ENCODE measurements at places on chromosomes 2 and 18.
A peak's percentile ranks its signal among the peaks of the same experiment; 100 is the strongest.

- DNase-seq: no peak
Measured at GRCh38 chr2:14194233-14194632, 438.3 kb upstream of the LRATD1 start.

DNA sequence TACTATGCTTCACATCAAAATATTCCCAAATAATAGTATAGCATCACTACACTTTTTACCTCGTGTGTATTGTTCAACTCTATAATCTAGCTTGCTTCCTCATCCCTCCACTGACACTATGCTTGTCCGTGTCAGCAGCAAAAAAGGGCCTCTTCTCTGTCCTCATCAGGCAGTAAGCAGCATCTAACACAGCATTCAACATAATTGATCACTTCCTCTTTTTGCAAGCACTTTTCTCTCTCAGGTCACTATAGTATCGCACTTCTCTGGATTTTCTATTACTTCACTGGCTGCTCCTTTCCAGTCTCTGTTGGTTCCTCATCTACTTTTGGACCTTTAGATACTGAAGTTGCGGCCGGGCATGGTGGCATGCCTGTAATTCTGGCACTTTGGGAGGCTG lies 64.9 kb upstream of the ZSWIM2 start:
- no peak for DNase-seq

DNA sequence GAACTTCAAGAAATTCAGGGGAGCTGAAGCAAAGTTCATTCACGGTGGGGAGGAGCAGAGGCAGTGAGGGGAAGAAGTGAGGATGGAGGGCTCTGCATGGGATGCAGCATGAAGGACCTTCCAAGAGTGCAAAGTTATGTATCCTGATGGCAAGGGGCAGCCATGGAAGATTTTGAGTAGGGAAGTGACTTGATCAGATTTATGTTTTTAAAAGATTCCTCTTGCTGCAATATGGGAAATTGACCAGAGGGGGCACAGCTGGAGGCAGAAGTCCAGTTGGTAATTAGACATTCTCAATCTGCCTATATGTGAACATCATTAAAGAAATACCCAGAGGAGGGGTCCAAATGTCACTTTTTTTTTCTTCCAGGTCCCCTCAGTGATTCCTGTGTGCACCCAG lies 21.5 kb upstream of the ANXA4 start:
- no peak for DNase-seq

DNA sequence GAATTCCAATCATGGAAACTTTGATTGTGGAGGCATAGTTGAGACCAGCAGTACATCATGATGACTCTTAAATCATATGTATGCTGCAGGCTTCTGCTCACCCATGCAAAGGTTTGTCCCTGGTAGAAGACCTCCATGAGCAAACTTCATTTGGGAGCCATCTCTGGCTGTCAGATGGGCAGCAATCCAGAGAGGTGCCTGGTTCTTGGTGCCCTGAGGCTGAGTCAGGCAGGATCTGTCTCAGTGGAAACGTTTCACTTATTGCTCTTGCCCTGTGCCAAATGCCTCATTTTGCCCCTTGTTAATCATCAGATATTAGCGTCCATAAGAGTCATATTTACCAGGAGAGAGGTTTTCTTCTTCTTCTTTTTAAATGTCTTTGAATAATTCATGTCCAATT lies 151.5 kb upstream of the CELF4 start:
- DNase-seq: no peak

DNA sequence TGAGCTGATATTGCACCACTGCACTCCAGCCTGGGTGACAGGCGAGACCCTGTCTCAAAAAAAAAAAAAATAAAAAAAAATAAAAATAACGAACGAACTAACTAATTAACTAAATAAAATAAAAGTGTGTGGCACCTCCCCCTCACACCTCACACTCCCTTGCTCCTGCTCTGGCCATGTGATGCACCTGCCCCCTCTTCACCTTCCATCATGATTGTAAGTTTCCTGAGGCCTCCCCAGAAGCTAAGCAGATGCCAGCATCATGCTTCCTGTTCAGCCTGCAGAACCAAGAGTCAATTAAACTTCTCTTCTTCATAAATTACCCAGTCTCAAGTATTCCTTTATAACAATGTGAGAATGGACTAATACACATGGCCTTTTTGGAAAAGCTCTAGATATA lies 232.1 kb downstream of the TGIF1 start:
- no peak for DNase-seq

DNA sequence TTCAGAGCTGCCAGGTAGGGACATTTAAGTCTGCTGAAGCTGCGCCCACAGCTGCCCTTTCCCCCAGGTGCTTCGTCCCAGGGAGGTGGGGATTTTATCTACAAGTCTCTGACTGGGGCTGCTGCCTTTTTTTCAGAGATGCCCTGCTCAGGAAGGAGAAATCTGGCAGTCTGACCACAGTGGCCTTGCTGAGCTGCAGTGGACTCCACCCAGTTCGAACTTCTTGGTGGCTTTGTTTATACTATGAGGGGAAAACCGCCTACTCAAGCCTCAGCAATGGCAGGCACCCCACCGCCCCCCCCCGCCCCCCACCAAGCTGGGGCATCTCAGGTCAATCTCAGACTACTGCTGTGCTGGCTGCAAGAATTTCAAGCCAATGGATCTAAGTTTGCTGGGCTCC lies 458.1 kb upstream of the RAB12 start:
- DNase-seq: no peak

- DNase-seq: peak; percentile 64
Measured at GRCh38 chr2:151363709-151364108, 6.3 kb downstream of the TNFAIP6 start.

DNA sequence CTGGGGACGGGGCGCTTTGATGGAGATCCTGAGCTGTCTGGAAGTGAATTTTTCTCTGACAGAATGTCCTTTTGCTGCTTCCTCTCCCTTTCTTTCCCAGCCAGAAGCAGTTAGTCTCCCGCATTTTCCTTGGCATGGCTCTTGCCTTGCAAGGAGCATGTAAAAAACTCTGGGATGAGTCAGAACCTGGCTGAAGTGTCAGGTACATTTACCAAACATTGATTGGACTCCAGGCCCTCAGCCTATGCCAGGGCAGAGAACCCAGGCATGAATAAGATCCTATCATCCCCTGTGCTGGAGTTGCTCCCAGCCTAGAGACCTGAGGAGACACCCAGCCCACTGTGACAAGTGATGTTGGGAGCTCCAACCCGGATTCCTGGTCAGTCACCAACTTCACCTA lies 21.6 kb downstream of the STON1 start:
- peak; percentile 29 for DNase-seq

DNA sequence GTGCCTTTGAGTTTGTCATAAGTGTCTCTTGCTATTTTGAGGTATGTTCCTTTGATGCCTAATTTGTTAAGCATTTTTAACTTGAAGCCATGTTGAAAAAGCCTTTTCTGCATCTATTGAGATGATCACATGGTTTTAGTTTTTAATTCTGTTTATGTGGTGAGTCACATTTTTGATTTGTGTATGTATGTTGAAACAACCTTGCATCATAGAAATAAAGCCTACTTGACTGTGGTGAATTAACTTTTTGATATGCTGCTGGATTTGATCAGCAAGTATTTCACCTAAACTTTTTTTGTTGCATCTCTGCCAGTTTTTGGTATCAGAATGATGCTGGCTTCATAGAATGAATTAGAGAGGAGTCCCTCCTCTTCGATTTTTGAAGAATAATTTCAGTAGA lies 469.7 kb downstream of the CDH2 start:
- DNase-seq: peak; percentile 2

DNA sequence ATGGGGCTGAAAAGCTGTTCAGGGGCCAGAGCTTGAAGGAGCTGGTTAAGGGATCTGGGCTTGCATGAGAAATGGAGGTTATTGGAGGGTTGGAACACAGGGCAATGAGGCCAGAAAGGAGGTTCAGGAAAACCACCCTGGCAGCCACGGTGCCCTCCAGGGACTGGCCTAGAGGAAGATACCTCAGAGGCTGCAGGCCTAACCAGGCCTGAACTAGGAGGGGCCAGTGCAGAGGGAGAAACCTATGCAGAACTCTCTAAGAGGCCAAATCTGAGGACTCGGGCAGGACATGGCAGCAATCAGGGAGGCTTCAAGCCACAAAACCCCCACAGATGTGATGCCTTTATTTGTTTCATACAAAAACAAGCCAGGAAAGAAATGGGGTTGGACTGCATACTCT lies 66.8 kb downstream of the BIN1 start:
- DNase-seq: no peak

- DNase-seq: no peak
Measured at GRCh38 chr2:107621186-107622165, 205.2 kb upstream of the RGPD4 start.

- DNase-seq: peak; percentile 51
Measured at GRCh38 chr2:45190481-45190942, 181.3 kb upstream of the SIX2 start.

- no peak for DNase-seq
Measured at GRCh38 chr2:159946326-159946999, 116.0 kb downstream of the PLA2R1 start.

DNA sequence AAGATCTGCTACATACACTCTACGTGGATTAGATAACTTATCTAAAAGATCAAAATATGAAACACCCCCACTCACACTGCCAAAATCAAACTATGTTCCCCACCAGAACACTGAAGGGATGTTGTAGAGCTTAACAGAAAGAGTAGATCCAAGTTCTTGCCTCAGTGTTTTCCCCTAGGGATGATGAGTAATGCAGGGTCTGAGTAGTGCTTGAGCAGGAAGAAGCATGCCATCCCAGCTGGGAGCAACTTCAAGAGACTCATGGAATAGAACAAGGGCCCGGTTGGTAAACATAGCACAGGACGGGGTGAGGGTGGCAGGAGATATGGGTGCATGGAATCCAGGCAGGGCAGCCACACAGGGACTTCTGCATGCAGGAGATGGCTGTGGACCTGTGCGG lies 74.3 kb downstream of the SNTG2 start:
- DNase-seq: no peak

DNA sequence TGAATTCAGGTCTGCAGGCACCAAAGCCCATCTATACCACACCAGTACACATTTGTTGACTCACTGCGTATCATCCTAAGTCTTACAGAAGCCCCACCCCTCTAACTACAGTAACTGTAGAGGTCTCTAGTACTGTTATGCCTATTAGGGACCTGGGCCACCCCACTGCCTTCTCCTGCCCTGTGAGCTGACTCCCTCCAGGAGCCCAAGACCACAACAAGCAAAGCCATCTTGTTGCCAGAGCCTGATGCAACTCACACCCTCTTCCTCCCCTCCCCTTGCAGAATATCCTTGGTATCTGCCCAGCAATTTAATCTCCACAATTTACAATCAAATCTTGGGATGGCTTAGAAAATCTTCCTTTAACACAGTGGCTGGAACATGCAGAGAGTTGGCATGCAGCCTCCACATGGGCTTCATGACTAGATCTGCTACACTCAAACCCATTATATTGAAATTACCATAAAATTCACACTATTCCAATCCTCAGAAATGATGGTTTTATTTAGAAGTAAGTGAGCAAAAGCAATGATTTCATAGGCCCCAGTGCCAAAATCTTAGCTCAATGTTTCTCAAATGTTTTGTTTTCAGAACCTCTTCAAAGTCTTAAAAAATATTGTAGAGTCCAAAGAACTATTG lies 17.7 kb upstream of the CYP1B1 start:
- no peak for DNase-seq

DNA sequence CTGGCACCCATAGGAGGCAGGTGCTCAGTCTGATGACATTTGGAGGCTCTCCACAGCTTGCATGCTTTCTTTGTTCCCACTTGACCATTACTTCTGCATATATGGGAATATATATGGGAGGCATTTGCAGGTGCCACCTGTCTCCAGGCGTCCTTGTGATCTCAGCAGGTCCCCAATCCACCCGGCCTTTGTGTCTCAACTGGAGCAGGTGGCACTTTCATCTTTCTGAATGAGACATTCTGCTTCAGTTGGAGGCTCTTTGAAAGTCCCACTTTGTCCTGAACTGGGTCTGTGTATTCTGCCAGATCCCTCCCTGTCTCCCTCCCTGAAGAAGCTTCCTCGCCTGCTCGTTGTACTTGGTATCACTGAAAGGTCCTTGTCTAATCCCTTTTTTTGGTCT lies 318.1 kb upstream of the EPAS1 start:
- no peak for DNase-seq

DNA sequence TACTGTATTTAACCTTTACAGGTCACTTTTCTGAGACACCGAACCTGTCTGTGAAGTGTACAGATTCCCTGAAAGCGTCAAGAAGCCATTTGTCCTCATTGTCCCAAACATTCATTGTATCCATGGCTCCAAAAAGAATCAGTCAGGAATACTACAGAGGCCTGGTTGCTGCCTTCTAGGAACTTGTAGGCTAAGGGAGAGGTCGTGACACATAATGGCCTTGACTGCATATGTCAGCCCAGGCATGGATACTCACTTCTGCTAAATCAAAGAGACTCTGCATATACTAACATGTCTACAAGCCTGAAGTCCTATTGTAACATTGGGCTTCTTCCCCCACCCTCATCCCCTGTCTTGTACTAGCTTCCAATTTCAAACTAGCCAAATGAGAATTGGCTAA lies 40.2 kb downstream of the ONECUT2 start:
- no peak for DNase-seq

- peak; percentile 29 for DNase-seq
Measured at GRCh38 chr2:95310651-95311050, 13.5 kb downstream of the KCNIP3 start.

DNA sequence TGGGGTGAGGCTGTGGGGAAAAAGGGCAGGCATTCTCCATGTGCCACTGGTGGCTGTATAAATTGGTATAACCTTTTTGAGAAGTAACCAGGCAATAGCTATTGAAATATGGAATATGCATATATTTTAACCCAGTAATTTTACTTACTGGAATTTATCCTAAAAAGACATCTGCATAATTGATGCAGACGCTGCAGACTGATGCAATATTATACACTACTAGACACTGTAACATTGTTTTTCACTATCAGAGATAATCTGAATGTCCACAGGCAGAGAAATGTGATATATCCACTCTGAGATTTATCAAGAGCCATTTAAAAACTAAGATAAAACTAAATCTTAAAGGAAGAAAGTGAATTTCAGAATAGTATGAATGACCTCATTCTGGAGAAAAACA lies 14.7 kb downstream of the THOC1 start:
- DNase-seq: no peak

- no peak for DNase-seq
Measured at GRCh38 chr2:72963423-72964145, 46.3 kb downstream of the EMX1 start.

- DNase-seq: no peak
Measured at GRCh38 chr2:129748653-129749052, 230.8 kb upstream of the RAB6C start.

- DNase-seq: no peak
Measured at GRCh38 chr2:242020196-242021004, 150.9 kb downstream of the RTP5 start.

DNA sequence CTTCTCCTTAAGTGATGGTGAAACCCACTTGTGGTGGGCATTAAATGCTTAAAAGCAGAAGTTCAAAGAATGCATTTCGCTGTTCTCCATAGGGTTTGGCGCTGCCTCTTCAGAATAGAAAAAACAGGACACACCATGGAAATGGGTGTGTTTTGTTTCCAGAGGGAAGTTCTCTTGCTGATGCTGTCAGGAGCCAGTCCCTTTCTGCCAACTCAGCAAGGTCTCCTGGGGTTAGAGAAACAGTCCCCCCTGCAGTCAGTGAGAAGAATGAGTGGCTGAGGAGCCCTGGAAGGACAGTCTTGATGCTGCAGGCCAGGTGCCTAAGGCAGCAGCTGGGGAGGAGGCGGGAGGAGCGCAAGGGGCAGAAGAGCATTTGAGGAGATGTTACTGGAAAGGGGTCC lies 37.8 kb upstream of the ASAP2 start:
- no peak for DNase-seq

Measured in renal cortical epithelial cell (primary cell).